ENCODE measurements at places on chromosomes 12 and 14.

GRCh38 chr14:64653900-64654245 is 50.4 kb upstream of the PLEKHG3 start:
- no peak for DNase-seq

DNA sequence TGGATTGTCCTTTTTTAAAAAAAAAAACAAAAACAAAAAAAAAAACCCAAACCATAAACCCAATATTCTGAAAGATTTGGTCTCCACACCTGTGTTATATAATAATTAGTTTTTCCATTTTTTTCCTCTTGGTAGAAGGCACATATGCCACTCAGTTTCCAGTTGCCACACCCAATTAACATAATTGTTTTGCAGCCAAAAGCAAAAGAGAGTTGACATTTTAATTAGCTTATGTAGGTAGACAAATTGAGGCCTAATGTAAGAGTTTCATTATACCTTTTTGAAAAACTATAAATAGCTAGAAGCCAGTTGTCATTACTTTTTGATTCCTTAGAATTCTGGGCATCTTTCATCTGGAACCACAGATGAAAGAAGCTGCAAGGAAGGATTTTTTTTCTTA is 21.0 kb downstream of the PTPN11 start:
- no peak for DNase-seq

- DNase-seq = no peak
Measured at GRCh38 chr14:103090481-103091020, 4.0 kb upstream of the EXOC3L4 start.

- no peak for DNase-seq
Measured at GRCh38 chr12:34400986-34401658, 378.8 kb downstream of the ALG10 start.

- DNase-seq = peak; percentile 67
Measured at GRCh38 chr12:119938049-119938667, 50.9 kb upstream of the BICDL1 start.

DNA sequence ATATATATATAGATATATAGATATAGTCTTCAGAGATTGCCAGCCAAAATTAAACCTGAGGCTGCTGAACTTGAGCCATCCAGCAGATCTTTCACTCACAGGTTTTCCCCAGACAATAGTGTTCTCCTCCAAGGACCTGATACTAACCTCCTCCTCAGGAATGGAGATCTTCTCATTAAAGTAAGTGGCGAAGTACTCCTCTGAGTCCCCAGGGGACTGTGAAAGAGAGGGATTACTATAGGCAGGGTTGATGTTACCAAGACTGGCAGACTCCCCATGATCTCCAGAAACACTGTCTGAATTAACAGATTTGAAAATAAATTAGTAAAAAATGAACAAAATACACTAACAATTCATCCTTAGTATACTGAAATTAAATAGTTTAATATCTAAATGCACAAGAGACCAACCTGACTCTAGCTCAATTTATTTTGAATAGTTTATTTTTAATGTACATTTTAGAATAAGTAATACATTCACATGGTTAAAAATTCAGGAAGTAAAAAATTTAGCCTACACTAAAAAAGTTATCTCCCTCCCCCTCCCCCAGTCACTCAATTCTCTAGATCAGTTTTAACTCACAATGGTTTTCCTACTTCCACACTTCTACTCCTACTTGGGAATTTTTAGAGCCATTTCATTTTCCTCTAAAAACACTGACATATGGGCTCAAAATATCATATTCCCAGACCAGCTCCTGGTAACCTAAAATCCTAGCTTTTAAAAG is 17.7 kb downstream of the SLC11A2 start:
- DNase-seq = no peak

- no peak for DNase-seq
Measured at GRCh38 chr14:51527073-51527472, 124.6 kb upstream of the FRMD6 start.

DNA sequence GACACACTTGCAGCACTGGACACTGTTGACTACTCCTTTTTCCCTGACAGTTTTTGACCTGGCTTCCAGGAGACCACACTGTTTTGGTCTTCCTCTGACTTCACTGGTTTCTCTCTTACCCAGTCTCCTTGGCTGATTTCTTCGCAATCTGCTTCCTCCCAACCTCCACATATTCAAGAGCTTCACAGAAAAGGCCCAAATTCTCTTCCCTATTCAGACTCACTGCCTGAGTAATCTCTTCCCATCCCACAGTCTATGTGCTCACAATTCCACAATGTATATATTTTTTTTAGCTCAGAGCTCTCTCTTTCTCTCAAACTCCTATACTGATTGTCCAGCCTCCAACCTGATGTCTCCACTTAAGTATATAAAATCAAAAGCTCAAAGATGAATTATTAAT is 115.4 kb downstream of the SINHCAF start:
- DNase-seq = no peak

- peak; percentile 23 for DNase-seq
Measured at GRCh38 chr12:8912914-8913313, 1.4 kb upstream of the PHC1 start.

- DNase-seq = no peak
Measured at GRCh38 chr12:8871068-8871467, 43.2 kb upstream of the PHC1 start.

DNA sequence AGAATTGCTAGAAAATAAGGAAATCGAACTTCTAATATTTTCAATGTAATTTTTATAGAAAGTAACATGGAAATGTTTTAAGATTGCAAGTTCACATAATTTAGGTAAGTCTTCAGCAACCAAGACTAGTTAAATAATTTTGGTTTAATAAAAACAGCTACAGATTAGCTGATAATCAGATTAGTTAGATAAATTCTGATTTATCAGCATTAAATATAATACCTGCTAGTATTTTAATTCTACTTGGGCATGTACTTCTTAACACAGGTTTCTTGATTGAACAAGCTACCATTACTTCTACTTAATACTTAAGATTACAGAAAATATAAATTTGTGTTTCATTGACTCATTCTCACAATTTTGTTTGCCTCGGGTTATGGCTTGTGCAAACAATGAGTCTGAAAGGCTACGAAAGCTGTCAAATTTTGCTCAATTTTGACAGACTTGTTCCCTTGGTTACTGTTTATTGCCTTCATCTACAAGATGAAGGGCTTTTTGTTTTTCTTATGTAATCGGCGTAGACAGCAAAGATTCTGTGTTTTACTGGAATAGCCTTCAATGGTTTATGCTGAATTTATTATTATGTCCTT is 116.1 kb upstream of the NUDT4 start:
- DNase-seq = no peak
